ENCODE measurements at places on chromosomes 12 and 14.

GRCh38 chr14:100825713-100826331 lies at the start of gene MEG3:
TSS of gene MEG3 (plus strand) at chr14:100826118.
- DNase-seq = no peak

DNA sequence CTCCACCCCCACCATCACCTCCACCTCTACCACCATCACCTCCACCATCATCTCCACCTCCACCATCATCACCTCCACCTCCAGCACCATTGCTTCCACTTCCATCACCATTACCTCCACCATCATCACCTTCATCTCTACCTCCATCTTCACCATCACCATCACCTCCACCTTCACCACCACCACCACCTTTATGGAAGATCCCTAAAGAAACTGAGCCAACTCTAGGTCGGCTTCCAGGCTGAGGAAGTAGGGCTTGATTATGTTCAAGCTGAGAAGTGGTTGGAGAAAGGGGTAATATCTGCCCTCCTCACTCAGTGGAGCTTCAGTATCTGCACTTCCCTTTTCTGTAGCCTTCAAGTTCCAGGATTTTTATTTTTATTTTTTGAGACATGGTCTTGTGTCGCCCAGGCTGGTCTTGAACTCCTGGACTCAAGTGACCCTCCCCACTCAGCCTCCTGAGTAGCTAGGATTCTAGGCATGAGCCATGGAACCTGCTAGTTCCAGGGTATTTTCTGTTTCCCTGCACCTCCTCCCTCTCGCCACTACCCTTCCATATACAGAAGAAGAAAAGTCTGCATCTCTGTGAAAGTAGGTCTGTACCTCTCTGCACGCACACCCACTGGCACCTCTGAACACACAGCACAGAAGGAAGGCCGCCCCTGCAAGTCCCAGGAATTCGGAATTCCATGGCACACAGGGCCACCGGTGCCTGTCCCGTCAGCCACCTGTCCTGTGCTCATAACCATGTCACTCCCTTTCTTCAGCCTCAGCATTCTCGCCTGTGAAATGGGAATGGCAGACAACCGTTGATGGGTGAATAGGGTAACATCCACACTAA lies 5.9 kb downstream of the ZBTB42 start:
- no peak for DNase-seq

- no peak for DNase-seq
Observed at GRCh38 chr12:121175383-121176119, 34.4 kb upstream of the P2RX4 start.

GRCh38 chr12:81627336-81628189 lies 131.6 kb downstream of the PPFIA2 start:
- no peak for DNase-seq

DNA sequence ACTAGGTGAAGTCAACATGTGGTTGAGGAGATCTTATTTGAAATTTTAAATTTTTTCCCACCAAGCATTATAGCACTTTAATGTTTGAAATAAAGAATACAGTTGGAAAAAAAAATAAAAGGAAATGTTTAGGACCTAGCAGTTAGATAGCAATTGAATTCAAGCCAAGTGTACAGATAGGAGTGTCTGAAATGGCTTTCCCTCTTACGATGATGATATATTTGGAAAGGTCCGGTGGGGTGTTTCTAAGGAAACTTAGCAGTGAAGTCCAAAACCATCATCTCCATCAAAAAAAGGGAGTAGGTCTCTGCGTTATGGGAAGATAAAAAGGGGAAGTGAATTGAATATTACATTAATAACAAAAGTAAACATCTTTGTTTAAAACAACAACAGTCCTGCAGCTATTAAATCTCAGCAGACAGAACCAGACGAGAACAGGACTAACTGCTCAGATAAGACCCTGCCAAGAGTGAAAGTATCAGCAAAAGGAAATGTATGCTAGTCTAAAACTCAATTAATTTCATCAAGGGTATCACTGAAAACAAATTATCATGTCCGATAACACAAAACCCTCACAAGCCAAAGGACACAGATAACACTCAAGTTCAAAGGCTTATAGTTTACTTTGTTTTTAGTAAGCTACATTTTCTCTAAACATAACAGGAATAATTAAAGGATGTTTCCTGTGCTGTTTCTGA lies 242.0 kb downstream of the BMP4 start:
- no peak for DNase-seq

DNA sequence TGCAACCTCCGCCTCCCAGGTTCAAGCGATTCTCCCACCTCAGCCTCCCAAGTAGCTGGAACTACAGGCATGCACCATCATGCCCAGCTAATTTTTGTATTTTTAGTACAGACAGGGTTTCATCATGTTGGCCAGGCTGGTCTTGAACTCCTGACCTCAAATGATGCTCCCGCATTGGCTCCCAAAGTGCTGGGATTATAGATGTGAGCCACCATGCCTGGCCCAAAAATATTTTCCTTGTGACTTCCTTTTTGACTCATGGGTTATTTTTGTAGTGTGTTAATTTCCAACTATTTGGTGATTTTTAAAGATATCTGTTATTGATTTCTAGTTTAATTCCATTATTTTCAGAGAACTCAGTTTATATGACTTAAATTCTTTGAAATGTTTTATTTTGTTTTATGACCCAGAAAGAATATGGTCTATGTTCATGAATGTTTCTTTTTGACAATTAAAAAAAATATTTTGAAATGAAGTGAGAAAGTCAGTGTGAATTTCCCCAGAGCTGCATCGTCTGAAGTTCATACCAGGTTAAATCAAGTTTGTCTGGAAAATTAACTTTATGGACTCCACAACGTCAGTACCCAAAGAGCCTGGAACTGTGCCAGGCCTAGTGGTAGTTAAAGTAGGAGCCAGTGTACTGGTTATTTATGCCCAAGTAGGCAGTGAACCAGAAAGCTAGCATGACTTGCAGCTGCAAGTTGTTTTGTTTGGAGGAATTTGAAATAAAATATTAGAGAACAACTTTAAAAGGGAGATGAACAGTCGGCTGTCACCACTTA lies 2.8 kb upstream of the CDKL1 start:
- no peak for DNase-seq

GRCh38 chr12:98332642-98333041 lies 182.7 kb upstream of the TMPO start:
- DNase-seq = no peak
